ENCODE measurements at places on chromosomes 7 and 10.

GRCh38 chr10:43955978-43956377 lies 307.3 kb upstream of the ZNF32 start:
- DNase-seq, result no peak

DNA sequence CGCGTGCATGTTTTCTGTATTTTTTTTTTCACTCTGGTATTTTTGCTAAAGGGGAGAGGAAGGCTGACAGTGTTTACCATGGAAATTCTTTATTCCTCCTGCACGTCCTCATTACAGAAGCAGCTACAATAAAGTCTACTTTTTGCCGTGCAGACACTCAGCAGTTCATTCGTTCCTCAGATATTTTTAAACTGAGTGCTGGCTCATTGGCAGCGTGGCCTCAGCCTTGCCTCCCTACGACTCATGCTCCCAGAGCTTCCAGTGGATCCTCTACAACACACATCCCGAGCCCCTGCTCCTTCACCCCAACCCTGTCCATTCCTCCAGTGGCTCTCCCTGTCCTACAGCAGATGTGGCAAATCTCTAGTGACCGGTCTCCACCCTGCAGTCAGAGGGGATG lies 239.2 kb upstream of the ZMIZ1 start:
- no peak for DNase-seq

DNA sequence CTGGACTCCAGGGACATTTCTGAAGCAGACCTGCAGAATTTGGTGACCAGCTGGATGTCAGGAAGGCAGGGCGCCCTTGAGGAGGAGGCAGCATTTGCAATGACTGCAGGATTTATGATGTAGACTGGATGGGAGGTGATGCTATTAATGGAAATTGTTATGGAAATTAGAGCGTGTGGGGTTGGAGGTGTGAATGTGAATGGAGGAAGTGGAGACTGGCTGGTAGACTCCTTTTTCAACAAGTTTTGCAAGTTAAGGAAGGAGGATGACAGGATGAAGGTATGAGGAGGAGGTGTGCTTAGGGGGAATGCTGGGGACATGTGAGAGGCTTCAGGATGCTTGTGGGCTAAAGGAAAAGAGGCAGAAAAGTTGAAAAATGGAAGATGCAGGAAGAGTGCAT lies 137.0 kb downstream of the TMEM178B start:
- no peak for DNase-seq

GRCh38 chr7:88386665-88387156 lies 80.0 kb upstream of the STEAP4 start:
- DNase-seq, result no peak

DNA sequence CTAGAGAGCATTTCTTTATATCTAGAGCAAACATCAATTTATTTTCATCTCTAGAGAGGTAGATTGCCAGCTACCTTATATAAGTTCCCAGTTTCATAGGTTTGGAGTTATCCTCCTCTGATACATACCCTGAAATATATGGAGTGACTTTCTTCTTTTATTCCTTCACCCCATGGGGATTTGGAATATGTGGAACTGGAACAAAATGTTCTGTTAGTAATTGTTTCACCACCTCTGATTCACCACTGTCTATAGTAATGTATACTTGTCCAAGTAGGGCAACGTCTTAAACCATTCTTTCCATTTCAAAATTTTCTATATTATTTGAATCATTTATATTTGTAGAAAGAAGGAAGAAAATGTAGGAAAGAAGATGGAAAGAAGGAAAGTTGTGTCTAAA lies 511.2 kb upstream of the KCND2 start:
- DNase-seq, result no peak

DNA sequence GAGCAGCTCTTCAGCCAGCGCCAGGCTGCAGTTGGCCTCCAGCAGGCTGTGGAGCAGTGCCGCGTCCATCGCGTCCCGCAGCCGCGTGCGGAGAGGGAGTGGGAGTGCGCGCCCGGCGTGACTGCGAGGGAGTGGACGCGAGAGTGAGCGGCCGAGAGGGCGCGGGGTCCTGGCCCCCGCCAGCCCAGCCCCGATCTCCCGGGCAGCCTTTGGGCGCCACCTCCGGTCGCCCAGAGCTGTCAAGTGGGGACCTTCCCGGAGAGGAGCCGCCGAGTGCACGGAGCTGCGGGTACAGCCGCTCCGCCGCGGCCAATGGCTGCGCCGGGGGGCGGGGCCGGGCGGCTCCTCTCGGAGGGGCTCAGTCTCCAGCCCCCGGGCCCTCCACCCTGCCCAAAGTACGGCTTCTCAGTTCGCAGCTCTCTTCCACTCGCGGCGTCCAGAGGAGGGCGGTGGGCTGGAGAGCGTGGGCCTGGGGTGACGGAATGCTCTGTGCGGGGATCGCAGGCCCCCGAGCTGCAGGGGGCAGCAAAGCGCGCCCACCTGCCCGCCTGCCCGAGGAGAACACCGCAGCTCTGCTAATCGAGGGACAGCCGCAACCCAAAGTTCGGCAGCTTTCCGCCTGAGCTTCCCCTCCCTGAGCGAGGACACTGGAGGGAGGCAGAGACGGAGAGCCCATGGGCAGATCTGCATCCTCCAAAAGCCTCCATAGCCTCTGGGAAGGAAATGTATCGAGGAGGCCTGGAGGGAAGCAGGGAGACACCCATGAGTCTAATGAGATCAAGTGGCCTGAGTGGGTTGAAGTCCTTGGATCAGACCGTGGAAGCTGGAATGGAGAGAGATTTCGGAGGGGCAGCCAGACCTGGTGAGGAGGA lies at the start of gene CRHR2:
CRHR2 (minus strand) TSS at position 245 of the 872 bp plus-strand sequence; CDS start at position 69, 176 bp downstream.
- DNase-seq, result no peak
